ENCODE measurements at places on chromosomes 1 and 21.

GRCh38 chr1:210144736-210145135 lies 87.9 kb upstream of the SERTAD4 start:
- no peak for DNase-seq

GRCh38 chr1:228463009-228463558 lies 24.1 kb upstream of the RNF187 start:
- no peak for DNase-seq

DNA sequence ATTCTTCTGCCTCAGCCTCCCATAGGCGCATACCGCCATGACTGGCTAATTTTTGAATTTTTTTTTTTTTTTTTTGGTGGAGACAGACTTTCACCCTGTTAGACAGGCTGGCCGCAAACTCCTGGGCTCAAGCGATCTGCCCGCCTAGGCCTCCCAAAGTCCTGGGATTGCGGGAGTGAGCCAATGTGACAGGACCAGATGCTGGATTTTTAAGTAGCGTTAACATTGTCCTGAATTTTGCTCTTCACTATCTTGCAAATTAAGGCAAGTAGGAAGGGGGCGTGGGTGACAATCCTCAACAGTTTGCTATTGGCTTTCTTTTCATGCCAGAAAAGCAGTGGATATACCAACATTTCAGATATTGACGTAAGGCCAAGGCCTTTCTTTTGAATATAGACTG lies 49.7 kb upstream of the TSNAX start:
- no peak for DNase-seq

- DNase-seq = no peak
Observed at GRCh38 chr1:37002898-37003297, 31.4 kb downstream of the GRIK3 start.

- no peak for DNase-seq
Observed at GRCh38 chr1:222104694-222105392, 363.0 kb upstream of the DUSP10 start.

DNA sequence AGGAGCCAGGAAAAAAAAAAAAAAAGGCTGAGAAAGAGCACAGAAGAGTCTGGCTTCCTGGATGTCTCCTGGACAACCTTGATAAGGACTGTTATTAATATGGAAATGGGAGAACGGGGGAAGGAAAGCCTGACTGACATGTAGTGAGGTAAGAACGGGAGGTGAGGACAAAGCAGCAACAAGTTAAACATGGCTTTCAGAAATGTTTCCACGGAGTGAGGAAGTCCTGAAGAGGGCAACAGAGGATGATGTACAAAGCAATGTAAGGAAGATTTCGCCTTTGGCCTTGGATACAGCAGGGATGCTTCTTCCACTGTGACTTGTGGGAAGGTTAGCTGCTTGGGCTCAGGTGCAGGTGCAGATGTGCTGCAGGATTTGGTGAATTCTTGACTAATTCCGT lies 11.9 kb upstream of the NIBAN1 start:
- no peak for DNase-seq

DNA sequence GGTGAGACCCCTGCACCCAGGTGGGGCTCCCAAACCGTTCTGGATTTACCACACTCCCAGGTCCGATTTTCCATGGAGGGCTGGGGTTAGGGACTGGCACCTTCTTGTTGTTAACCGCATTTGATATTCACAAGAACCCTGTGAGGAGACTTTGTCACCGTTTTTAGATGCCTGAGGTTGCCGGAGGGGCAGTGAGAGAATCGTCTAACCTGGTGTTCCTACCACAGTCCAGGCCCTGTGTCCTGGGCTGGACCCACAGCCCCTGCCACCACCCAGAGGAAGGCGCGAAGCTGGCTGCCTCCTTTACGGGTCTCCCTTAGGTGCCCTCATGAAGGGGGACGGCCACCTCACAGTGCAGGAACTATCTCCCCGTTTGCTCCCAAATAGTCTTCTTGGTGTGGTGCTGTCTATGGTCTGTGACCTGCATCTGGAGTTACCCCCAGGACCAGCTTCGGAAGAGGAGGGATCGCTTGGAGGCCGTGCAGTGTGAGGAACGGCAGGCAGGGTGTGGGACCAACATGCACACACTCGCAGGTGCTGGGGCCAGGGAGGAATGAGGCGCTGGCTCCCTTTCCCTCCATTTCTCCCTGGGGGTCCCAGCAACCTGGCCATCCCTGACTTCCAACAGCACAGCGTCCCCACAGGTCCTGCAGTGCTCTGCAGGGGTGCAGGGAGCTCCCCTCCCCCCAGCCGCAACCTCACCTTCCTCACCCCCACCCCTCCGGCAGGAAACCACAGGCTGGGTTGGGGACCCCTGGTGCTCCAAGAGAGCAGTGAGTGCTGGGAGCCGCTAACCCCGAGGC lies 7.0 kb downstream of the SIM2 start:
- DNase-seq = no peak

GRCh38 chr21:35002879-35003722 lies 46.0 kb downstream of the RUNX1 start:
- no peak for DNase-seq

GRCh38 chr1:2583871-2584351 lies 2.7 kb upstream of the PRXL2B start:
- peak; percentile 41 for DNase-seq

DNA sequence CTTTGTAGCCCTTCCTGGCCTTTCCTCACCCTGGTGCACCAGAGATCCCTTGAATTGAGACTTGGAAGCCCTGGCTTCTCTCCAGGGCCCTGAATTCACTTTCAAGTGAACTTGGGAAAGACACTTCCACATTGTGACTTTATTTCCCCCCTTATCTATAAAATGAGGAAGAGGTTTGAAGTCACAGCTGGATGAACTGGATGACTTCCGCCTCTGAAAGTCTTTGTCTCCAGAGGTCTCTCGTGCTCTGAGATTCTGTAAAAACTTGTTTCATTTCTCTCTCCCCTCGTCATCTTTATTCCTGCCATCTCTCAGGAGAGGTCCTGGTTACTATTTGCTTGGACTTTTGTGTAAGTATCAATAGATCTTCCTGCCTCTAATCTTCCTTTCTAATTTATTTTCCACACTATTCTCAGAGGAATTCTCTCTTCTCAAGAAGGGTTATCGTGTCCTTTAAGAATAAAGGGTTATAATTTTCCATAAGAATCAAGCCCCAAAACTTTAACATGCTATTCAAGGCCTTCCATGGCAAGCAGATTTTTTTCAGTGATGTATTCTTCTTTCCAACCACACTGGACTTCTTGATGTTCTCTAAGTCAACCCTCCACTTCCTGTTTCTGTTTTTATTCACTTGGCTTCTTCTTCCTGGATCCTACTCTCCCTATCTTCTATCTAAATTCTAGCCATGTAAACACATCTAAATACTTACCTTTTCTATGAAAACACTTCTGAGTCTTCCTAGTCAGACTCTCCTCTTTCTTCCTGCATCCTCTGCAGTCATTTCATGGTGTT lies 6.5 kb upstream of the RPTN start:
- peak; percentile 46 for DNase-seq

Data from inflammatory macrophage treated with lipopolysaccharide for 1 hour (primary cell).